Left lung (tissue), 14 donors: ENCODE measurements at places on chromosomes 13 and 19. TPM values are rescaled to one million over a fixed set of nuclear protein-coding genes. Genes with fewer than 3 reads are reported as not detected.

ZNF575 gene
- 2.1 TPM for total RNA-seq

GRCh38 chr19:5131031-5131505 lies 162.2 kb downstream of the KDM4B start:
- peaks cover 53% of the 10 kb centered on the region for H3K36me3 ChIP-seq
- no peaks in the 10 kb centered on the region for H3K27me3 ChIP-seq
- no peak overlapping the region for H3K27ac ChIP-seq
- no peak overlapping the region for H3K4me3 ChIP-seq

- no peaks in the 10 kb centered on the region for H3K36me3 ChIP-seq
- H3K4me1 ChIP-seq, result peaks cover 23% of the 10 kb centered on the region
- no peak overlapping the region for H3K4me3 ChIP-seq
- peaks cover 6% of the 10 kb centered on the region for H3K27me3 ChIP-seq
- DNase-seq, result no peak
These were observed 39.7 kb downstream of the GJA3 start for GRCh38 chr13:20121159-20121525.

- no peak for DNase-seq
- no peaks in the 10 kb centered on the region for H3K4me1 ChIP-seq
- no peaks in the 10 kb centered on the region for H3K27me3 ChIP-seq
These were observed 95.7 kb downstream of the SLC10A2 start for GRCh38 chr13:102970542-102970941.

- H3K36me3 ChIP-seq, result no peaks in the 10 kb centered on the region
- no peak overlapping the region for H3K4me3 ChIP-seq
- no peak overlapping the region for H3K27ac ChIP-seq
- DNase-seq, result no peak
These were observed 8.5 kb downstream of the SPATA13 start for GRCh38 chr13:24168979-24169378.
